ENCODE measurements at places on chromosomes 6 and 20.

DNA sequence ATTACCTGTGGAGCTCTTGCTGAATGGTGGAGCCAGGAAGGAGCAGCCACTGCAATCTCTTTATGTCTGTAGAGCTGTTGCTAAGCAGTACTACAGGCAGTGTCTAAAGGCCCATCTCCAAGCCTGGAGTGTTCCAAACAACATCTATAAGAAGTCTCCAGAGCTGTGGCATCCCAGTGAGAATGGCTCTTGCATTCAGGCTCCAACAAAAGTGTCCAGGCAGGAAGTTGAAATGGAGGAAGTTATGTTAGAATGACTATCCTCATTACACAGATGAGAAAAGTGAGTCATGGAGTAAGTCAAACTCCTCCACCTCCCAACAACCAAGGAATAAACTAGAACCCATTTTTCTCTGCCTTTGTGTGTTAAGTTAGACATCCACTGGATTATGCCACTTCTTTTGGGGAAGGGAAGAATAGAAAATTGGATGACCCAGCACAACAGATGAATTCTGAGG lies 288.5 kb upstream of the STXBP5 start:
- DNase-seq = no peak

- DNase-seq = no peak
Observed at GRCh38 chr6:12457094-12457493, 166.9 kb downstream of the EDN1 start.

- DNase-seq = no peak
Observed at GRCh38 chr6:26121141-26122004, 34.1 kb downstream of the HFE start.

GRCh38 chr6:56806368-56806767 lies 148.5 kb upstream of the BEND6 start:
- no peak for DNase-seq

- no peak for DNase-seq
Observed at GRCh38 chr20:19926591-19926990, 90.6 kb upstream of the NAA20 start.
